ENCODE measurements at places on chromosomes 1 and 21.

DNA sequence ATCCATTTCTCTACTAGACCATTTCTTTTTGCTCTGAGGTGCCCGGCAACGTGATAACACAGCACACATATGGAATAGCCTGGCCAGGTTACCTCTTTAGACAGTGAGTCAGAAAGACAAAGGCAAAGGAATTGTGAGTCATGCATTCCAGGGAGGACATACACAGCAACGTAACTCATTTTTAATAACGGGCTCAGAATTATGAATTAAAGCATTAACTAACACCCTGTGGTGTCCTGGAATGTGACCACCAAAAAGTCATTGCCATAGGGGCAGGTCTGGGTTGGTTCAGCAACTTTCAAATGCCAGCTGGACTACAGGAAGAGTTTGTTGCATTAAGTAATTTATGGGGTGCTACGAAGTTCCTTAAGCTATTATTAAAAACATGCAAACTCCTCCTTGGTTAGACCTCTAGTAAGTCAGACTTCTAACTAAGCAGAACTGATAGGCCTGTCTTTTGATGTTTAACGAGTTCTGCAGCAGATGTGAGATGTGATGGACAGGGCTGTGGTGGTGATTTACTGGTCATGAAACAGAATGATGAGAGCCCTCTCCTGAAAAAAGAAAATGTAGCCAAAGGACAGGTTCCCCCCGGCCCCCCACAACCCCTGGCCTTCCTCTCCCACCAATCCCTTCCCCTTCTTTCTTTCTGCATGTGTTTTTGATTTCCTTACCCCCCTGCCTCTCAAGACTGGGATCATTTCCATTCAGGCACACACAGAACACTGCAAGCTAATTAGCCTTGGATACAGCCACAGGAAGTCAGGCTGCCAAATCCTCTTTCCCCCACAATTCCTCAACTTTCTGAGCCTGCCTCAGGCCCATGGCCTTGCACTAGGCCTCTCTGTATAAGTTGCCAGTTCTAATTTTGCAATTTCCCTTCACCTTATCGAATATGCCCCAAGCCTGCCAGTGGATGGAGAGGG lies 88.9 kb upstream of the HAO2 start:
- DNase-seq, result no peak

DNA sequence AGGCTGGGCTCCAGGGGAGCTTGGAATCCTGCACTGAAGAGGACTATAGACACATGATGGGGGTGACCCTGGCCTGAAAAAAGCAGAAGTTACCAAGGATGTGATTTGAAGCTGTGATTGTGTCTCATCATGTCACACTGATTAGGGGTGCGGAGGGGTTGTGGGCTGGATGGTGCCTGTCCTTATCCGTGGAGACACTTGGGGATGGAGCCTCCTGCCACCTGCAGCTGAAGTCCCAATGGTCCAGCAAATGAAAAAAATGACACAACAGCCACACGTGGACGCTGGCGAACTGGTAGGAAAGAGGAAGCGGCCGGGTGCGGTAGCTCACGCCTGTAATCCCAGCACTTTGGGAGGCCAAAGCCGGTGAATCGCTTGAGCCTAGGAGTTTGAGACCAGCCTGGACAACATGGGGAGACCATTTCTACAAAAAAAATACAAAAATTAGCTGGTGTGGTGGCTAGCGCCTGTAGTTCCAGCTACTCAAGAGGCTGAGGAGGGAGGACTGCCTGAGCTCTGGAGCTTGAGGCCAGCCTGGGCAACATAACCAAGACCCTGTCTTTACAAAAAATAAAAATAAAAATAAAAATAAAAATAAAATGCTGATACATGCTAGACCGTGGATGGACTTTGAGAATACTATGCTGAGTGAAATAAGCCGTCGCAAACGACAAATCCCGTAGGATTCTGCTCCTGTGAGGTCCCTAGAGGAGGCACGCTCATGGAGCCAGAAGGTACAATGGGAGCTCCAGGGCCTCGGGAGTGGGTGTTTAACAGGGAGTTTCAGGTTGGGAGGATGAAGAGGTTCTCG lies 838 bp upstream of the IBA57 start:
- no peak for DNase-seq

- peak; percentile 32 for DNase-seq
Measured at GRCh38 chr1:67916140-67916886, 83.0 kb upstream of the GNG12 start.

GRCh38 chr1:156766298-156767100 lies 836 bp upstream of the PRCC start:
- DNase-seq, result peak; percentile 60

- no peak for DNase-seq
Measured at GRCh38 chr1:200237066-200237465, 172.8 kb downstream of the ZNF281 start.

GRCh38 chr1:81174811-81175476 lies 625.8 kb upstream of the ADGRL2 start:
- DNase-seq, result no peak

GRCh38 chr1:70843452-70843851 lies 204.2 kb downstream of the PTGER3 start:
- DNase-seq, result no peak

- DNase-seq, result no peak
Measured at GRCh38 chr1:168811176-168811575, 82.2 kb upstream of the DPT start.

DNA sequence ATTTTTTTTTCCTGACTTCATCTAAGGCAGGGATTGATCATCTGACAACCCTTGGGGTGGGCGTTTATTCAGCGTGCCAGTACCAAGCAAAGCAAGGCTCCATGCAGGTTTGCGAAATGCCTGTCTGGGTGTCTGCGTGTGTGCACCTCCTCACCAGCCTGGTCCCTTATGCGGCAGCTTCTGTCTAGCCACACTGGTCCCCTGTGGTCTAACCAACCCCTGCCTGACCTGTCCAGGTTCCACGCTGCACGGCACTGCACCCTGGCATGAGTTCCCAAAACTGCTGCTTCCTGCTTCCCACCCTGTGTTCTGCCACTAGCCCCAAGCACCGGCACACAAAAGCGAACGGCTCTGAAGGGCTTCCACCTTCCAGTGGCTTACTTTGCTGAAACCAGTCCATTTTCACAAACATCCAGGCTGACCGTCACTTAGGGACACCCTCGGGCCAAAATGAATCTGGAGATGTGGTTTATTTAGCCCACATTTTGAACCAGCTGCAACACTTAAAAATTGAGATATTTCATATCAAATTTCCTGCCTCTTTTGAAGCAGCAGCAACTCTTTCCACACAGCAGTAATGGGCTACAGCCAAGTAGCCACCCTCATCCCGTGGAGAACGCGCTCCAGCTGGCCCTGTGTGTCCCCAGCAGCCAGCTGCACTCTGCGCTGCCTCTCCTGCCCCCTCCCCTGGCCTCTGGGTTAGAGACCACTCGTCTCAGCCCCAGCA lies 55.7 kb downstream of the HLCS start:
- no peak for DNase-seq

DNA sequence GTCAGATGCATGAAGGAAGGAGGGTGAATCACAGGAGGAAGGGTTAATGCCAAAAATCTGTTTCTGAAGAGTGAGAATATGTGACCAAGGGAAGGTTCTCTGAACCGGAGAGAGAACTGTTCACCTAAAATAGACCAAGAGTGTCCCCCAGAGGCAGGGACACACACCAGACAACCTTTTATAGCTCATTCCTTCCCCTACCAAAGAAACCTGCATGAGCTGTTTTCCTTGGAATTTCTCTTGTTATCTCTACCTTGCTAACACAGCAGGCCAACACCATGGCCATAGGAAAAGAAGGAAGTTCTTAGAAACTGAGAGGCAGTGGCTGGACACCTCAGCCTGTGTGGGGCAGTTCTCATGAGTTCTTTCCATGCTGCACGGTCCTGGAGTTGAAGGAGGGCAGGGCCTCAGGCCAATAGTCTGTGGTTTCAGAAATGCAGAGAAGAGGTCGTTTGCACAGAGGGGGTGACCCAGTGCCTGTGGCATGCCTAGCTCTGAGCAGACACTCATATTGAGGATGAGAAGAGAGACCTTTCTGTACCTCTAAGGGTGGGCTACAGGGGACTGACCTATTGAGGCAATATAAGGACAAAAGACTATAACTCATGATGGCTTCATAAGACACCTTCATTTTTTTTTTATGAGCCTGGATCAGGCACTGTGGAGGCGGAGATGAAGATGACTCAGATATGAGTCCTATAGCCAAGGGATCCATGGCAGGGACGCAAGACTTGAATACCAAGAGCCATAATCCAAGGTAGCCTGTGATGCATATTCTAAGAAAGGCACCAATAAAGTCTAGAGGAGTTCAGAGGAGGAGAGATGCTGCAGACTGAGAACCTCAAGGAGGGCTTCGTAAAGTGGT lies 39.4 kb downstream of the IGFN1 start:
- peak; percentile 14 for DNase-seq

DNA sequence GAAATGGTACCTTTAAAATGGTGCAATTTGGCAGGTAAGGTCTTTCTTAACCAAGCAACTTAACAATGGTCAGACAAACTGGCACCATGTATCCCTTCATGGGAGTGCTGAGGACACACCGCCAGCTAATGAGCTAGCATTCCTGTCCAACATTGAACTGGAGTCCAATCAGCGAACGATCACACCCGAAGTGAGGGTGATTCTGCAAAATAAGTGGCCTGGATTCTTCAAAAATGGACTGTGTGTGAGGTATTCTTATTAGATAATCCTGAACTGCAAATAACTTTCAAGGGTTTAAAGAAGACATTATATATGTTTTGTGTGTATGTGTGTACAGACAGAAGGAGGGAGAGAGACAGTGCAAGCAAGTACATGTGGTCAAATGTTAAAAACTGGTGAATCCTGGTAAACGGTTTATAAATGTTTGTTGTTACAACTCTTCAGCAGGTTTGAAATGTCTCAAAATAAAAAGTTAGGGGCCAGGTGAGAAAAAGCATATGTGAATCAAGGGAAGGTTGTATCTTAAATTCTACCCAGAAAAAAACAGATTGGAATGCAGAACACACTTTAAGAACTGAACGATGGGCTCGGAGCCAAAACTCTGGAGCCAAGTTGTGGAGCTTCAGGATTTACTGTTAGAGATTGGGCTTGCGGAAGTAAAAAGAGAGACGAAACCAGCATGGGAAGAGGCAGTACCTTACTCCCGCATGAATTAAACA lies 20.9 kb downstream of the GADD45A start:
- no peak for DNase-seq

DNA sequence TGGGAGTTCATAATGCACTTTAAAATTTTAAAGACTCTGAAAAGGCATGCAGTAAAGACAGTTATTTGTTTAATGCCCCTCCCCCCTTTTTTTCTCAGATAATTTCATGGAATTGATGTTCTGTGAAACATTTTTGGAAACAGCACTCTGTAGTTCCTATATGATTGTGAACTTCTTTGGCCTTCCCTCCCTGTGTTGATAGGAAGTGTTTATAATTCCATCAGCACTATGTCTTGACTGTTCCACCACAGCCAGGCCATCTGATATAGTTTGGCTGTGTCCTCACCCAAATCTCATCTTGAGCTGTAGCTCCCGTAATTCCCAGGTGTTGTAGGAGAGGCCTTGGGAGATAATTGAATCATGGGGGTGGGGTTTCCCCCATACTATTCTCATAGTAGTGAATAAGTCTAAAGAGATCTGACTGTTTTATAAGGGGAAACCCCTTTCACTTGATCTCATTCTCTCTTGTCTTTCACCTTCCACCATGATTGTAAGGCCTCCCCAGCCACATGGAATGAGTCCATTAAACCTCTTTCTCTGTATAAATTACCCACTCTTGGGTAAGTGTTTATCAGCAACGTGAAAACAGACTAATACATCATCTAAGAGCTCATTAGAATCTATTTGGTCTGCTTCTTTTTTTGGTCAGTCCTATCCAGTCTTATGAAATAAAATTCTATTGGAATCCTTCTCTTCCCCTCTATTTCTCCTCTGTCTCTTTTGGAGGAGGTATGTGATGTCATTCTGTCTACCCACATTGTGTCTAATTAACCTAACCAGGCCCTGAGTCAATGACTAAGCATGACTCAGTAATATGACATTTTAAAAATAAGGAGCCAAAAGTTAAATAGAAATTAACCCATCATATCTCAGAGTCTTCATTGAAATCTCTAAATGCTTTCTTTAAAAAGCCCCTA lies 8.9 kb downstream of the CCDC185 start:
- DNase-seq, result no peak

- DNase-seq, result no peak
Measured at GRCh38 chr1:60847855-60848582, 234.3 kb upstream of the NFIA start.

GRCh38 chr1:45568421-45568820 lies 15.4 kb upstream of the NASP start:
- DNase-seq, result no peak

DNA sequence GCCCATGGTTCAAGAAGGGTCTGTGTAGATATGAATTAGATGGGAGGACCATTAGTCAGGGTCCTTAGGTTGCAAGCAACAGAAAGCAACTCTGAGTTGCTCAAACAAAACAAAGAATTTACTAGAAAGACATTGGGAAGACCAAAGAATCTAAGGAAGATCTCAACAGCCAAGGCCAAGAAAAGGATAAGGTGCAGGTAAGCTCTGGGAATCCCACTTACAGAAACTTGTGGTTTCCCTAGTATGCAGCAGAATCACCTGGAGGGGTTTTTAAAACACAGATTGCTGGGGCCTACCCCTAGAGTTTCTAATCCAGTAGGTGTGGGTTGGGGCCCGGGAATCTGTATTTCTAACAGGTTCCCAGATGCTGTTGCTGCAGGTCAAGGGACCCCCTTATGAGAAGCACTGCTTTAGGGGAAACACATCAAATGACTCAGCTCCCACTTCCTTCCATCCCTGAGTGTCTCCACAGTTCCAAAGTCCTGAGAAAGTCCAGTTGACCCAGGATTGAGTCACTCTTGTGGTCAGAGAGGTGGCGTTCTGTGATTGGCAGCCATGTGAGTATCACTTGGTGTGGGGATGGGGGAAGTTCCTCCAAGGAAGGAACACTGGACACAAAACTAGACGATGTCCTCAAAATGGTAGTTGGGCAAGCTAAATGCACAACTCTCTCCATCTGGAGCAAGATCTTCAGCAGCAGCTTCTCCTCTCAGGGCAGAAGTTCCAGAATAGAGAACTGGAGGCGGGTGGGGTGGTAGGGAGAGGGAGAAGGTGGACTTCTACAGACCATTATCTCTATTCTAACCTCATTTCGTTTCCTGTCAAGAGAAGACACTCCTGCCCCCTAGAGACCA lies 24.2 kb upstream of the EYA3 start:
- no peak for DNase-seq

DNA sequence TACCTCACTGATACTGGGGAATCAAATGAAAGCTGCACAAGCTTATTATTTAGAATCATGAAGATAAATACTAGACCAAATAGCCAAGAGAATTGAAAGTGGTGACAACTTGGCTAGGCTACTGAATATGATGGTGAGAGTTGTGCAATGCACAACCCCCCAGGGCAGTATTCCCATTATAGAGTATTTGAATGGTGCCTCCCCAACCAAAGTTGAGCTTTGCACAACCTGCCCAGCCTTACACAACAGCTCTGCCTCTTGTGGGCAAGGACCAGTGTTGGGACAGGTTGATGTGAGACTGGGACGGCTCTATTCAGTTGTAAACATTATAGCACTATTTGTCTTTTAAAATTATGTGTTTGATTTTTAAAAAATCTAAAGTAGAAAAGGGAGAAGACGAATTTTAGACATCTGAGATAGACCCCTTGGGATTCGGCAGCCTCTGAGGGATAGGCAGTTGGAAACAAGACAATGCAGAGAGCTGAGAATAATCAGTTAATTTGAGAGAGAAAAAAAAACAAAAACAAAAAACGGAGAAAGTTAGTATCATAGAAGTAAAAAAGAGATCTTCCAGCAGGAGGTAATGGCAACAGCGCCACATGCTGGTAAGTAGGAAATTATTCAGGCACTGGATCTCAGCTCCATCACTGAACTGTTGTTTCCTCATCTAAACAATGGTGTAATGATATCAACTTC lies 91.0 kb upstream of the KCNA3 start:
- DNase-seq, result peak; percentile 52

- no peak for DNase-seq
Measured at GRCh38 chr1:9174762-9175161, 45.9 kb upstream of the GPR157 start.

- DNase-seq, result no peak
Measured at GRCh38 chr1:78223417-78224215, 177.8 kb downstream of the GIPC2 start.

Data from D341Med (cell line).